Stimulated activated CD4-positive, alpha-beta T cell treated with anti-CD3 and anti-CD28 coated beads, Interleukin-1b, Interleukin-23, amount 100 ng/mL, for 1 hour (primary cell): ENCODE measurements at places on chromosomes 1 and 21.

GRCh38 chr1:145730900-145731299 lies 11.6 kb downstream of the CD160 start:
- DNase-seq, result no peak

- DNase-seq, result no peak
Measured at GRCh38 chr1:64483731-64484414, 13.9 kb downstream of the CACHD1 start.

GRCh38 chr1:2385606-2386280 lies 5.6 kb downstream of the MORN1 start:
- no peak for DNase-seq

GRCh38 chr1:234892642-234893041 lies 236.0 kb downstream of the TOMM20 start:
- DNase-seq, result no peak

DNA sequence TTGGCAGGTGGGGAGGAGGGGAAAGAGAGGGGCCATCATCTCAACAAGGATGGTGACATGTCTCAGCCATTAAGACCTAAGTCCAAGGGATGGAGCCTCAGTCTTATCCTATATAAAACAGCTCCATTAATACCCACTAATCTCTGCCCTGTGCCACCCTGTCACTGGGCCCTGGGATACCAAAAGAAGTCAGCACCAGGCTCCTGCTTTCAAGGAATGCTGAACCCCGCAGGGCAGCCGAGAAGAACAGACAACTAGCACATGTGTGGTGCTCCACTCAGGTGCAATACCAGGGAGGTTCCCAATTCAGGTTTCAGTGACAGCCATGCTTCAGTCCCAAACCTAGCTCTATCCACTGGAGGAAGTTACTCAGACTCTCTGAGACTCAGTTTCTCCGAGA lies 128.4 kb downstream of the GRIK3 start:
- DNase-seq, result no peak

- DNase-seq, result no peak
Measured at GRCh38 chr1:95622609-95623008, 388.6 kb downstream of the RWDD3 start.

- DNase-seq, result no peak
Measured at GRCh38 chr1:228794173-228794572, 58.9 kb downstream of the RHOU start.

GRCh38 chr1:27009601-27010197 lies 3.0 kb downstream of the TENT5B start:
- DNase-seq, result no peak

- DNase-seq, result no peak
Measured at GRCh38 chr1:201098992-201099677, 13.1 kb downstream of the CACNA1S start.

DNA sequence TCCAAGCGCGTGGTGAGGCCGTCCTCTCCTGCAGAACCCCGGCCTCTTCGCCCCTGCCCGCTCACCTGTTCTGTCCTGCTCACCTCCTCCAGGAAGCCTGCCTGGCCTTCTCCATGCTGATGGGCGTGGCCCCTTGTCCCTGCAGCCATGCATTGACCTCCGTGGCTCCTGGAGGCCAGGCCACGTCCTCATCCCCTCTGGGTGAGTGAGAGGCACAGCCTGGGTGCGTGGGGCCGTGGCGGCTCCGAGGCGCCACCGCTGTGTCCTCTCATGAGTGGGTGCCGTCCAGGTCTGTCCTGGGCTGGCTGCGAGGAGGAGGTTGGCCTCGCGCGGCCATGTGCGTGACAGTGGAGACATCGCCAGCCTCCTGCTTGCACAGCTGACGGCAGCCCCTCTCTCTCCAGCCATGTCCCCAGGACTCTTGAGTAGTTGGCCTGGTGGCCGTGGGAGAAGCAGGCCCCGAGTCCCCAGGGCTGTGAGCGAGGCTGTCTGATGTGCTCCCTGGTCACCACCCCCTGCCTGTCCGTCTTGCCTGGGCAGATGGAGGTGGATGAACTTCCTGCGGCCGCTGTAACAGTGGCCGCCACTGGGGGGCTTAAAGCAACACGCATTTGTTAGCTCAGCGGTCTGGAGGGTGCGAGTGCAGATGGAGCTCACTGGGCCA lies 58.1 kb downstream of the PRKCZ start:
- DNase-seq, result no peak

GRCh38 chr1:22122273-22123070 lies 20.4 kb downstream of the WNT4 start:
- DNase-seq, result no peak

- DNase-seq, result no peak
Measured at GRCh38 chr1:218336328-218336727, 8.8 kb upstream of the TGFB2 start.

GRCh38 chr1:197029749-197030148 lies 37.3 kb downstream of the F13B start:
- no peak for DNase-seq

- DNase-seq, result no peak
Measured at GRCh38 chr1:65253800-65254319, 55.5 kb upstream of the DNAJC6 start.

GRCh38 chr1:84795966-84796600 lies 96.9 kb downstream of the LPAR3 start:
- no peak for DNase-seq

DNA sequence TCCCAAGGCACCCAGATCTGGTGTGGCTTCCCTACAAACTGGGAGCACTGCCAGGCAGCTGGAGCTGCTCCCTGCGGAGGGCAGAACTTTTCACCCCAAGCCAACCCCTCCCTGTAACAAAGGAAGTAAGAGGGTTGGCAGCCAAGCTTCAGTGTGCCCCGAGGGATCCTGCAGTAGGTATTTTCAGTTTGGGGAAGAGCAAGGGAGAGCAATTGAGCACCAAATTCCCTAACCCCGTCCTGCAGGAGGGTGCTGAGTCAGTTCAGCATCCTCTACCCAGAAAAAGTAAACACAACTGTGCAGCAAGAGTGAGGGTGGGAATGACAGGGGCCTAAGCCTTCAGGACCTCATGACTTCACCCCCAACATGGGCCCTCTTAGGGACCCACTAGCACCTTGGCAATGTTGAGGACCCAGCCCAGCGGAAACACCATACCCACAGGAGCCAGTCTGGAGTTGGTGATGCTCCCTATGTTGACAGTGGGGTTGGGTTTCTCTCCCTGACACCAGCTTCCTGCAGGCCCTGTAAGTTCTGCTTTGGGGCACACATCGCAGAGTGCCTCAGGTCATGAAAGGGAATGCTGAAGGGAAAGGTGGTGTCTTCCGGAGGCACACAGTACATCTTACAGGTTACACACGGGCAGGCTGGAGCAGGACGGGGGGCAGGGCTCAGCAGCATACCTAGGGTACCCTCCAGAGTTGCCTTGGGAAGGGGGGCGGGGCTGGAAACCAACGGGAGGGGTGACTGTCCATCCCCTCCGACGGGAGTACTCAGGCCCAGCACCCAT lies 14.8 kb downstream of the SH3BP5L start:
- no peak for DNase-seq

GRCh38 chr1:207364614-207365013 lies 43.1 kb downstream of the CD55 start:
- no peak for DNase-seq

GRCh38 chr1:168623831-168624230 lies 47.4 kb downstream of the XCL1 start:
- no peak for DNase-seq
